ENCODE measurements at places on chromosomes 12 and 14.

GRCh38 chr14:24133735-24134134 is 2.3 kb upstream of the PSME1 start:
- no peak for DNase-seq

GRCh38 chr12:8628731-8629130 is 16.1 kb upstream of the AICDA start:
- no peak for DNase-seq

GRCh38 chr12:19894050-19894449 is 454.8 kb downstream of the AEBP2 start:
- DNase-seq = no peak

DNA sequence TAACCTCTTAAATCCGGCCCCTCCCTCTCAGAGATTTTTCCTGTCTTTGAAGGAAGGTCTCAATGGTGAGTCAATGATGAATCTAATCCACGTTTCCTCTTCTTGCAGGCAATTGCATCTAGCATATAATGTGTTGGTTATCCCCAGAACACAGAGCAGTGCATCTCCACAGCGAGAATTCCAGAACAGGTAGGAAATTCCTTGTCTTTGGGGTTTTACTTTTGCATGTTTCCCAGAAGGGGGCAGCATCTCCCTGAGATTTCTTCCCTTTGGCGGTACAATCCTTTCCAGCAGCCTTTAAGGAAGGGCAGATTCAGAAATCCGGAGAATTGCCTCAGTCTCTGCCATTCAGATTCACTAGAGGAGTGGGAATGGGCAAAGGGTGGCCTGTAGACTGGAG is 128.0 kb downstream of the KCNA5 start:
- DNase-seq = peak; percentile 72

DNA sequence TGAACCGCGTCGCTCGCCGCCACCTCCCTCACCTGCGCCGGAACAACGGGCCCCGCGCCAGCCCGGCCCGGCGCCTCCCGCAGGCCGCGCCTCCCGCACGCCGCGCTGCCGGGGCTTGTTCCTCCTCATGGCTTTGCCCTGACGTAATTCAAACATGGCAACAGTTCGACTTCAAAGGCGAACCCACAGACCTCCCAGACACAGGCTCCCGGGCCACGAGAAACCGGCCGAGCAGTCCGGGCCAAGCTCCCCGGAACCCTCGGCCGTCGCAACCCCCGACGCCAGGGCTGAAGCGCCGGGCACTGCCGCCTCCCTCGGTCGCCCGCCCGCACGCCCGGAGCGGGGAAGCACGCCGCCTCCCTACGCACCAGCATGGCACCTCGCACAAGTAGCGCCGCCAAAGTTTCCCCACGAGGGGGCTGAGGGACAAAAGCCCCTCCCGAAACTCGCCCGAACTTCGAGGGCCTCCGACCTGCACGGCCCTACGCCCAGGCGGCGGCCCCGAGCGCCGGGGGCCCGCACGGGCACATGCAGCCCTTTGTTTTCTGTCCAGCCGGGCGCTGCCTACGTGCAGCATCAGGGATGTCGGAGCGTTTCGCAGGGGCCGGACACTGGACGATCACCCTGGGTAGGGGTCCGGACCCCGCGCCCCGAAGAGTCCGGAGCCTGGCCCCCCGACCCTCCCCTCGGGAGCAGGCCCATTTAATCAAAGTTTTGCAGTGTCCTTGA is 1.7 kb downstream of the SINHCAF start:
- DNase-seq = peak; percentile 72

DNA sequence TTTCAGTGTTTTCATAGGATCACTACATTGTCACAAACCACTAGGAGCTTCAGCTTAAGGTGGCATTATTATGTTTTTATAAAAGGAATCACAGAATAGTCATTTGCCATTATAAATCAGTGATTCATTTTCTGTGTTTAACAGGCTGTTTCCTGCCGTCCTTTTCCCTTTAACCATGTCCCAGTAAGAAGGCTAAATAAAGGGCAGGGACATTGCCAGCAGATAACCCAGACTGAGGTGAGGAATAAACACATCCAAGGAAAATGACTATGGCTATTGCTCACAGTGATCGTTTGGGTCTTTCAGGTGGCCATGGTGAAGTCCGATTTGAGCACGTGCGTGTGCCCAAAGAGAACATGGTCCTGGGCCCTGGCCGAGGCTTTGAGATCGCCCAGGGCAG is 17.9 kb upstream of the ALDH2 start:
- DNase-seq = no peak

DNA sequence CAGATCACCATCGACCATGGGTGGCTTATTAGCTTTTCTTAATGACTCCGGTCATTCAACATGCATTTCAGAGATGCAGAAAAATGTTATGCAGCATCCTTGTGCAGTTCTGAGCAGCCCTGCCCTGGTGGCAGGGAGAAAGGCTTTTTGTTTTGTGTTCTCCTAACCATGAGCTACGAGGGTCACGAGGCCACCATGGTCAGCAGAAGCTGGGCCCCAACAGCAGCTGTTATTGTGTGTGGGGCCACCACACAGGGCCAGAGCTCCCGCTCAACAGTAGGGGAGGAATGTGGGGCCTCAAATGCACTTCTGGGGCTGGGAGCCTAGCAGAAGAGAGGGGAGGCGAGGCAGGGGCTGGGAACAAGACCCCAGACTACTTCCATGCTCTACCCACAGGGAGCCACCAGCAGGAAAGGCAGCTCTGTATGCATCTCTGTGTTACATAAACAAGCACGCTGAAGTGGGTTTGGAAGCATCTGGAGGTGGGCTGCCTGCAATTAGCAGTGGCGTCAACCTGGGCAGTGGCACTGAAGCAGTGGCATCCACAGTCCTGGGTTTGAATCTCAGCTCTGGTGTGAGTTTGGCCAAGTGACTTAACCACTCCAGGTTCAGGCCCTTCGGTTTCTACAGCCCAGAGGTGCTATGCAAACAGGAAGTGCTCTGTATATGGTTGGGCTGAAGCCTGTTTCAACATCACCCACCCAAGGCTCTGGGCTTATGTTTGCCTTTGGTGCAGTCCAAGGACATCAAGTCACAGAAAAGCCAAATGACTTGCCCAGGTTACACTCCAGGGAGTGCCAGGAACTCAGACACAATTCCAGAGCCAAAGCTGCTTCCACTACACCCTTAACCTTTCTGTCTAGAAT is 16.3 kb downstream of the GLTP start:
- no peak for DNase-seq

DNA sequence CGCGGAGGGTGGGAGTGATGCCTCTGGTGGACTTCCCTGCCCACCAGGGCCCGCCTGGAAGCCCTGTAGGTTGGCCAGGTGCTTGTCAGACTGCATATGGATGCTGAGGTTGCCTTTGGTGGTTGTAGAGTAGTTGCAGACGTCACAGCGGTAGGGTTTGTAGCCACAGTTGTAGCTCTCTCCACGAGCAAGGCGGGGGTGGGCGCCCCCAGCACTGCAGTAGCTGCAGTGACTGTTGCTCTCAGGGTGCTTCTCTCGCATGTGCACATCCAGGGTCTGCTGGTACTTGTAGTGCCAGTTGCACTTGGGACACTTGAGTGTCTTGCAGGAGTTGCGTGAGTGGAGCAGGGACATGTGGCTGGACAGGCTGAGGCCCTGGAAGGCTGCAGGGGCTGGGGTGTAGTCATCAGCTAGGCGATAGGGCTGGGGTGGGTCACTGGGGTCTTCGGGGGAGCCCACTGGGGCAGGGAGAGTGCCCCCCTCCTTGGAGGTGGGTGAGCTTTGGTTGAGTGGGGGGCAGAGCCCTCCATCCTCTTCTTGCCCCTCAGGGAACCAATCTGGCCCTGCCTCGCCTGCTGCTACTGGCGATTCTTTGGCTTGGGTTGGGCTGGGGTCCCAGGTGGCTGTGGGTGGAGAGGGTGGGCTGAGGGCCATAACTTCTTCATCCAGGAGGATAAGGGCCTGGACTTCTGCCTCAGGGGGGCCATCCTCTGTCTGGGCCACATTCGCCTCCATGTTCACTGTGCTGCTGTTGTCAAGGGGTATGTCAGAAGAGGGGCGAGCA is 17.7 kb downstream of the ZFHX2 start:
- no peak for DNase-seq

- DNase-seq = peak; percentile 54
Measured at GRCh38 chr14:54881235-54881760, 21.3 kb downstream of the GCH1 start.

GRCh38 chr12:13343375-13343774 is 146.8 kb downstream of the EMP1 start:
- peak; percentile 62 for DNase-seq

DNA sequence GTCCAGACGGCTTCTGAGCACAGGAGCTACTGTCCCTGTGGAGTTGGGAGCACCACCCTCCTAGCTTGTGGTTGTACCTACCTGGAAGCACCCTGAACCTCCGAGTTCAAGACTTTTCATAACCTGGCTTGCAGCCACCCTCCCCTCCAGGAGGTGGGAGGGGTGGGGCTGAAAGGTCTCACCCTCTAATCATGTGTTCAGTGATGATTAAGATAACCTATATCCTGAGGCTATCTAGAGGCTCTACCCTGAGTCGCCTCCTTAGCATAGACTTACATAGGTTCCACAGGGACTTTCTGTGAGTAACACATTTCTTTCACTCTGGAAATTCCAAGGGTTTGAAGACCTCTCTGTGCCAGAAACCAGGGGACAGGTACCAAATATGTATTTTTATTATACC is 146.5 kb downstream of the CFAP54 start:
- DNase-seq = no peak

GRCh38 chr14:55047301-55048053 is 4.0 kb upstream of the MAPK1IP1L start:
- no peak for DNase-seq

Measured in urothelium cell line (cell line).